ENCODE measurements at places on chromosomes 7 and 10.

DNA sequence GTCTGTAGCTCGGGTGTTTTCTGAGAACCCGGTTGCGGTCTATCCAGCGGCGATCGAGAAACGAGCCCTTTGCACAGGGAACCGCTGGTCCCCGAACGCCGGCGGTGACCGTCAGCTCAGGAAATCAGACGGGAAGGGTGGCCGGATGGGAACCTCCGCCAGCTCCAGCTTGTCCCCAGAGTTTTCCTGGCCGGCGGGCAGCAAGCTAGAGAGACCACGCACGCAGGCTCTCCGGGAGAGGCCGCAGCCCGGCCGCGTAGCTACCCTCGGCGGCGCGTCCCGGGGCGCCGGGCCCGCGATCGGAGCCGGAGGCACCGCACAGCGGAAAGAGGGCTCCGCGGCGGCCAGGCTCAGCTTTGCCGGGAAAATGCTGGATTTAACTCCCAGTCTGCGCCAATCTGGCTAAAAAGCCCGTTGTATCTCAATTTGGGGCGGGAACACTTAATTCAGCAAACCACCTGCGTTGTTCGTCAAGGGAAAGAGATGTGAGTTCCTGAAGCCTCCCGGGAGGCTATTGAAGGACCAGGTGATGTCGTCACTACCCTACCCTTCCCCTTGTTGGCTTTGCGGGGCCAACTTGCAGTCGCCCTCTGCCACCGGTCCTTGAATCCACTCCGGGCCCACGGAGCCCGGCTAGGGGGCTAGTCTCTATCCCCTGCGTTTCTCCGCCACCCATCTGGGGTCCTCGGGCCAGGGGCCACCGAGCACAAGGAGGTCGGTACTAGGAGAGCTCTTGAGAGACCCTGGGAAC, 859 bp upstream of the CH25H start:
- peak; percentile 20 for DNase-seq

DNA sequence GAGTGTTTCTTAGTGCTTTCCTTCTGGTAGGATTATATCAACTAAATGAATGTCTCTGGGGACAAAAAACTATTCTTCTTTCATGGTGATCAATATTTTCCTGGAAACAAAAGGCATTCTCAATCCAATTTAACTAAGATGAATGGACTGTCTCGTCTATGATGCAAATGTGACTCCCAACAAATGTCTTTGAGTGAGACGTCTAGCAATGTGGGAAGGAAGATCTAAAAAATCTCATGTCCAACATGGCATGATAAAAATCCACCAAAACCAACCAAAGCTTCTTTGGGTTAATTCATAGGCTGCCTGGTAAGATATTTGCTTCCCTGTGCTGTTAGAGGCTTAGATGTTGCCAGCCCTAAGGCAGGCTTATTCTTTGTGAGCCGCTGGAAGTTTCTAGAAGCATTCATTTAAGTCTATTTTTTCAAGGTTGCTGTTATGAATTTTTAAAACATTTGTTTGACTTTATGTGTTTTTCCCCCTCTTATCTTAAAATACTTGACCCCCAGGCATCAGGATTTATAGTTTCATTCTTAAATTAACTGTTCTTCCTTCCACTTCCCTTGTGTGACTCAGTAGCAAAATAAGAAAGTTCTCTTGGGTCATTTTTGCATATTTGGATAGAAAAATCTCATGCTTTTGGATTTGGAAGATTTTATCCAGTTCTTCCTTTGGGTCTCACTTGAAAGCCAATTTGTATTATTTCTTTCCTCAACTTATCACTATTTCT, 156.3 kb downstream of the NRP1 start:
- no peak for DNase-seq

DNA sequence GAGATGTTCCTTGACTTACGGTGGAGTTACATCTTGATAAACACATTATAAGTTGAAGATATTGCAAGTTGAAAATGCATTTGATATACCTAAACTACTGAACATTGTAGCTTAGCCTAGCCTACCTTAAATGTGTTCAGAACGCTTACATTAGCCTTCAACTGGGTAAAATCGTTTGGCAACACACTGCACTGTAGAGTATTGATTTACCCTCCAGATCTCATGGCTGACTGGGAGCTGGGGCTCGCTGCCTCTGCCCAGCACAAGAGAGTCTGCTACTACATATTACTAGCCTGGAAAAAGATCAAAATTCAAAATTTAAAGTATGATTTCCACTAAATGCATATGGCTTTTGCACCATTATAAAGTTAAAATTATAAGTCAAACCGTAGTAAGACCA, 7.5 kb upstream of the AGR3 start:
- no peak for DNase-seq

- DNase-seq, result no peak
These were observed 62.8 kb downstream of the TACC2 start for GRCh38 chr10:122051609-122052385.

GRCh38 chr10:85317827-85318226, 989.4 kb downstream of the CCSER2 start:
- no peak for DNase-seq

DNA sequence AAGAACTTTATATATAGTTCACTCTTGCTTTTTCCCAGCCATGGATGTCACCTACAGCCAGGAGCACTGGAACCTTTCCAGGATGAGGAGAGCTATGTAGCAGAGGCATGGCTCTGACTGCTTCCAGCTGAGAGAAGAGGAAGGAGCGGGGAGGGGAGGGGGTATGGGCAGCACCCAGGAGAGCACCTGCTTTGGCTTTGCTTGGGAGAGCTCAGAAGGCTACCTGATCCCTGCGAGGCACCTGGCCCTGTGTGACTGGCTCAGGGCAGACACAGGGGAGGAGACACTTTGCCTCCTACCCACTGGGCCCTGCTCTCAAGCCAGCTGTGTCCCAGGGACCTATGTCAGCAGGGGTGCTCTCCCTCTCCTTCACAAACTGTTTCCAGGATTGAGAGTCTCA, 67.1 kb downstream of the HK1 start:
- no peak for DNase-seq

DNA sequence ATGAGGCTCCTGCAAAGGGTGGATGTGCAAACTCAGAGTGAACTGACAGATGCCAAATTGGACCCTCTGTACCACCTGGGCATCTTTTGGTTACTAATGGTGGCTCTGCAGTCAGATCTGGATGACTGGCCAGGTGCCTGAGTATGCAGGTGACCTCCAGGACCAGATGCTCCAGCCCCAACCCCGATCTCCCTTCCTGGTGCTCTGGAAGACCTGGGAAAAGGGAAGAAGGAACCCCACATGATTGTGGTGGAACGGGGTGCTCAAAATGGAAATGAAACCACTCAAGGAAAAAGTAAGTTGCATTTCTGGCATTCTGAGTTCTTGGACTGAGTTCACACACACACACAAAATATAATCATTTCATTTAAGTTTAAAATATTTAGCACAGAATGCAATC, 9.8 kb upstream of the AEBP1 start:
- DNase-seq, result no peak

DNA sequence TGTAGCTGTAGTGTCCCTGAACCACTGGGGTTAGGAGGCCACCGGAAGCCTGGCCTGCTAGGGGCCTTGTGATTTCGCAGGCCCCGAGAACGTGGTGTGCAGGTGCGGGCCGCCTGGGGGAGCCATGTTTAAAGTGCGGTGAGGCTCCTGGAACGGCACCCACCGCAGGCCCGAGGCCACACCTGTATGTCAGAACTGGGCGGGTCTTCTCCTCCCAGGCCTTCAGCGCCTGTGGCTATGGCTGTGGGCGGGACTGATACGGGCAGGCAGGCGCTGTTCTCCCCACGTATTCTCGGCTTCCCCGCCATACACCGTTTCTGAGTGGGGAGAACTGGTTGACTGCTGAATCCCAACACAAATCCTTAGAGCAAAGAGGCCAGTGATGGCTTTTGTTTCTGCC, 74.8 kb downstream of the DNAJB6 start:
- peak; percentile 49 for DNase-seq

DNA sequence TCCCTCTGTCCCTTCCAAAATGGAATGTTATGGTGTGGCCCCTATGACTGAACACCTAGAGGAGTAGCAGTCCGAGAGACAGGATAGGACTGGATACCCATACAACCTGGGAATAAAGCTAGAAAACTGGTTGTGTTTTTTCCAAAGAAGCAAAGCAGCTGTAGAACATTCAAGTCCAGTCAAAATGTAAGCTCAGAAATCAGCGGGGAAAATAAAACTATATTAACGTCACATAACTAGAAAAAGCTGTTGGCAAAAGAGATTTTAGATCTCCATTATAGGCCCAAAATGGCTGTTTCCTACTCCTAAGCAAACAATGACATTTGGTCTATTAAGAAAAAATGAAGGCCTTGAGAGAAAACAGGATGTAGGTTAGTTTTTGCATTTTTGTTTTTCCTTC, 177.7 kb downstream of the PTN start:
- no peak for DNase-seq

GRCh38 chr10:1572519-1573333, 164.6 kb downstream of the ADARB2 start:
- DNase-seq, result no peak

GRCh38 chr10:129085811-129086210, 381.2 kb upstream of the MGMT start:
- no peak for DNase-seq

GRCh38 chr7:51139796-51140195, 176.8 kb downstream of the COBL start:
- DNase-seq, result no peak

GRCh38 chr10:88246675-88247074, 336.4 kb downstream of the RNLS start:
- DNase-seq, result no peak

DNA sequence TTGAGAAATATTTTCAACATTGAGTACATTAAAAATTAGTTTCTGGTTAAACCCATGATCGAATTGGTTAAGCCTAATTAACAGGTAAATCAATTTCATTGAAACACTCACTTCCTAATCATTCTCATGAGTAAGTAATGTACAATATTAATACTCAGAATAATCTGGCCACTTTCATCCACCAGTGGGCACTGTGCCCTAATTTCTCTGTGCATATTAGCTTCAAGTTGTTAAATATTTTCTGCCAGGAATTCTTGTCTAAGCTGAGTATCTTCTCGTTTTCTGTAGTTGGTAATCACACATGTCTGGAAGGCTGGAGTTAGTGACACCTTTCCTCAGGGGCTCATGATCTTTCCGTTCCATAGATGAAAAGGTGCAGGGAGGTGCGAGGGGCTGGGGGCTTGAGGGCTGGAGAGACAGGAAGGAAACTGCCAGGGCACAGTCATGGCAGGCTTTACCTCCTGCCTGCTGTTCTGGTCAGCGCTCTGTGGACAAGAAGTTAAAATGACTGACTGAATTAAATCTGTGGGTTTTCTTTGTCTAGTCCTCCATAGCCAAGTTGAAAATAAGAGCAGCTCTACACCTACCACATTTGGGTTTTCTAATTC, 71.9 kb downstream of the WIPF3 start:
- DNase-seq, result no peak

- DNase-seq, result no peak
These were observed 136.7 kb downstream of the CELF2 start for GRCh38 chr10:11154333-11154732.

DNA sequence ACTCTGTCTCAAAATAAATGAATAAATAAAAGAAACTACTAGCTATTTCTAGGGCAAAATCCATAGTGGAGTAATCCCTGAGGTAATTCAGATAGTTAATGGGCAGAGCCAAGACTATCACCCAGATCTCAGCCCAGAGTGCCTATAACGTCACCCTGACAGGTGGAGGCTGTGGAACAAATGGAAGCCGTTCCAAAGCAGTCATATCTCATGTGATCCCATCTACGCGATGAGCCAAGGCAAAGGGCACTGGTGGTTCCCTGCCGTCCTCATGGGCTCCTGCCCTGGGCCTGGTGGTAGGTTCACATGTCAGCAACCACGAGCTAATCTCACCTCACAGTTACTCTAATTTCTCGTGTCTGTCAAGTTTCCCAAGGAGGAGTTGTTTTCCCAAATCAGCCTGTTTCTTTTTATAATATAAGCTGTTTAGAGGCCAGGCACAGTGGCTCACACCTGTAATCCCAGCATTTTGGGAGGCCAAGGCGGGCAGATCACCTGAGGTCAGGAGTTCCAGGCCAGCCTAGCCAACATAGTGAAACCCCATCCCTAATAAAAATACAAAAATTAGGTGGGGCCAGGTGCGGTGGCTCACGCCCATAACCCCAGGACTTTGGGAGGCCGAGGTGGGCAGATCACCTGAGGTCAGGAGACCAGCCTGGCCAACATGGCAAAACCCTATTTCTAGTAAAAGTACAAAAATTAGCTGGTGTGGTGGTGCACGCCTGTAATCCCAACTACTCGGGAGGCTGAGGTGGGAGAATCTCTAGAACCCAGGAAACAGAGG, 22.5 kb upstream of the ASCC1 start:
- DNase-seq, result no peak

- DNase-seq, result no peak
These were observed 72.0 kb downstream of the KCNMA1 start for GRCh38 chr10:77565590-77566023.

DNA sequence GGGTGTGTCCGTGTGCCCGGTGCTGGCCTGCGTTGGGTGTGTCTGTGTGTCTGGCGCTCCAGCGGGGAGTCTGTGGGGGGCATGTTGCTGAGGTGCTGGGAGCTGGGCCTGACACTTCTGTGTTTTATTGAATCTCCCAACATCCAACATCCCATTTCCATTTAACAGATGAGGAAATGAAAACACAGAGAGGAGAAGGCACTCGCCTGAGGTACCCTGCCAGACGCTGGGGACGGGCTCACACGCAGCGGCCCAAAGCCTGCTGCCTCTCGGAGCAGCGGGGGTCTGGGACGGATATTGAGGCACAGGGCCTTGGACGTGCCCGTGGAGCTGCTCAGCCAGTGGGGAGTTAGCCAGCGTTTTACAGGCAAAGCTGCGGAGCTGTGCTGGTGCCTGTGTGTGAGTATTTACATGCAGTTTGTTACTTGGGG, 133.9 kb downstream of the DNAJB6 start:
- no peak for DNase-seq

DNA sequence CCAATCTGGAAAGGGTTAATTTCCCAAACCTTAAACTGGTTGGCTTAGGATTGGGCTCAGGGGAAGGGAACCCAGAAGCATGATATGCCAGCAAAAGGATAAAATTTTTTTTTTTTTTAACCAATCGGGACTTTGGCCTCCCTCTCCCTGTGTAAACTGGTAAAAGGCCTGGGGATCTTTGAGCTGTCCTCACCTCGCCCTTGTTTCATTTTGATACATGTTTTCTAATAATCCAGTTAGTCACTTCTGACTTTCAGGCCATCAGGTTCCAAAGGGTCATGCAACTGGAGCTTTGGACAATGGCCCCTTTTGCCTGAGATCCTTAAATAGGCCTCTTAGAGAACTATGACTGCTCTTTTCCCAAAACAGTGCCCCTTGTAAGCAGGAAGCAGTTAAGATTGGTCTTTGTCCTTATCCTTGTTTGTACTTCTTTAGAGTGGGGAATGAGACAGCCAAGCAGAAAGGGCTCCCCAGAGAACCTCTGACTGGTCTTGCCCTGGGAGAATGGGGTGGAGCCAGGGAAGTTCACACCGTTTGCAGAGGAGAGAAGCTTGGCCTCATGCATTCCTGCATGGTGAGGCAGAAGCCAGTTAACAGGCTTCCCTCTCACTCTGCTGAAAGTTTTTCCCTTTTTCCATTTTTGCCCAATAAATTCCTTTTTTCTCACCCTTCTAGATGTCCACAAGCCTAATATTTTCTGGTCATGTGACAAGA, 424.2 kb upstream of the CNTNAP2 start:
- no peak for DNase-seq

- DNase-seq, result no peak
These were observed 234.3 kb downstream of the SH2D4B start for GRCh38 chr10:80771902-80772555.

Measured in T-helper 2 cell treated with Interferon-gamma antibody and Interleukin-4, amounts not matched to agents 5 μg/mL and 100 μg/mL, for 36 hours (primary cell).